ENCODE measurements at places on chromosomes 3 and 15.

GRCh38 chr3:45868213-45868612 lies 18.1 kb upstream of the CCR9 start:
- no peak for DNase-seq

DNA sequence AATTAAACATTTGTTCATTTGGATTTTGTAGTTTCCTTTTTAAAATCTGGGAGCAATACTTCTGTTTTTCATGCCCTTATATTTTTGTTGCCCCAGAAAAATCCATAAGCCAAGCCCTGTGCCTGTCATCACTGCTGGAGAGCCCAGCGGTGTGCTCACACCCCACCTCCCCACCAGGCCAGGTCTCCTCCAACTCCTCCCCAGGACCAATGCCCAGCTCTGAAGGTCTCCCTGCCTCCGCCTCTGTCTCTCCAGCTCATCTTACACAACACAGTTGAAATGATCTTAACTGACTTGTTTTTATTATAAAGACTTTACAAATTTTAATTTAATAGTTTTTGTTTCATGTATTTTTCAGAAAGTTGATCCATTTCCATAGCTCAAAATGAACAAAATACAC lies 66.4 kb downstream of the RHCG start:
- no peak for DNase-seq

- no peak for DNase-seq
These were observed 17.3 kb downstream of the FAIM start for GRCh38 chr3:138625707-138626365.

- no peak for DNase-seq
These were observed 915.2 kb downstream of the FHIT start for GRCh38 chr3:60336061-60336460.

GRCh38 chr3:131216801-131217200 lies 164.8 kb upstream of the NUDT16 start:
- no peak for DNase-seq

GRCh38 chr3:127005864-127006500 lies 23.1 kb downstream of the PLXNA1 start:
- no peak for DNase-seq

DNA sequence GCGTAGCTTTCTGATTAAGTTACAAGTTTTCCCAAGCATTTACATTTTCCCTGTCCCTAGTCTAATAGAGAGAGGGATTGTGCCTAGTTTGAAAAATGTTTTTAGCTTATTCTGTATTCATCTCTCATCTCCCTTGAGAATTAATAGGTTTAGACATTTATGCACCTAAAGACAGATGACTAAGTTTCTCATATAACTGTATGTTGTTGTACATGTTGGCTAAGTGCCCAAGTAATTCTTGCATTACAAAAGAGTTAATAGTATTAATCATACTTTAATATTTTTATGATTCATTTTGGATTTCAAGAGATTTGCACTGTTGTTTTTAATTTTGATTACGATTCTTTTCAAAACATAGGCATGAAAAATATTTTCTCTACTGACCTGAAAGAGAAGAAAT lies 109.0 kb upstream of the TBL1XR1 start:
- DNase-seq = no peak

- no peak for DNase-seq
These were observed 96.9 kb upstream of the TBL1XR1 start for GRCh38 chr3:177294221-177294620.
